ENCODE measurements at places on chromosomes 7 and 10.

- peak; percentile 54 for DNase-seq
These were observed 274.0 kb downstream of the CSTF2T start for GRCh38 chr10:51425431-51425830.

DNA sequence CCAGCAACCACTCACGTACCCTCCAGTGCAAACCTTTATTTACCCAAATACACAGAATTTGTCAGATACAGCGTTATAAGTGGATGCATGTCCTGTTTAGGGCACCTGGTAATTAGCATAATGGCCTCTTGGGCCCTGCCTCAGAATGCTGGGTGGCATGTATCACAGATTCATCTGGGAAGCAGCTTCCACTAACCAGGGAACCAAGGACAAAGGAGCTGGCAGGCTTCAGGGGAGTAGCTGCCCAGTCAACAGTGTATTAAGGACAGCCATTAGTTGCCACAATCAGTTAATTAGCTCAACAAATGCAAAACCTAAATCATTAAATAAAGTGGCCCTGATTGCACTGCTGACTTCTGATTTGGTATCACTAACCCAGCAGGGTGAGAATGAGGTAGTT, 105.7 kb downstream of the RAPGEF5 start:
- no peak for DNase-seq

GRCh38 chr10:48818081-48818480, 121.6 kb downstream of the LRRC18 start:
- no peak for DNase-seq

GRCh38 chr10:61890881-61891409, 10.6 kb upstream of the ARID5B start:
- DNase-seq, result no peak

GRCh38 chr7:89064831-89065230, 269.3 kb upstream of the TEX47 start:
- DNase-seq, result peak; percentile 2

DNA sequence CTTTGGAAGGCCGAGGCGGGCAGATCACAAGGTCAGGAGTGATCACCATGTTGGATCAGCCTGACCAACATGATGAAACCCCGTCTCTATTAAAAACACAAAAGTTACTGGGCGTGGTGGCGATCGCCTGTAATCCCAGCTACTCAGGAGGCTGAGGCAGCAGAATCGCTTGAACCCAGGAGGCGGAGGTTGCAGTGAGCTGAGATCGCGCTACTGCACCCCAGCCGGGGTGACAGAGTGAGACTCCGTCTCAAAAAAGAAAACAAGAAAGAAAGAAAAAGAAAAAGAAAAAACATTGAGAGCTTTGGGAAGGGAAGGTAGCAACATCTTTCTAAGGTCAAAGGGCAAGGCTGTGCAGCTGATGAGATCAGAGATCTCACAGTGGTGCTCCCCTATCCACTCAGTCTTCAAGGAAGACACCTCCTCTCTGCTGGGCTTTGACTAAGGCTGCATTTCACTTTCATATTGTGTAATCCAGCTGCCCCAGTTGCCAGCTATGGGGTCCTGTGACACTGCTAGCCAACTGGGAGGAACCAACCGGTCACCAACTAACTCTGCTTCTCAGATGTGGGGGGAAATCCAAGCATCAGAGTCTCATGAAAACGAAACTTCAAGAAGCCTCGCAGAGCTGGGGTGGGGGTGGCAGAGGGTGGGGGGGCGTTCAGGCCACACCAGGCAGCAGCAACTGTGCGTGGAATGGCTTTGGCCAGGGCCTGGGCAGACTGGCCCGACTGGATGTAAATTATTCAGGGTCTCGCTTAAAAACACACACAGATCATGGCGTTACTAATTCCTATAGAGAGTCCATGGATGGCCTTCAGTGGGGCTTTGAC, 1.5 kb downstream of the IL15RA start:
- DNase-seq, result peak; percentile 27

DNA sequence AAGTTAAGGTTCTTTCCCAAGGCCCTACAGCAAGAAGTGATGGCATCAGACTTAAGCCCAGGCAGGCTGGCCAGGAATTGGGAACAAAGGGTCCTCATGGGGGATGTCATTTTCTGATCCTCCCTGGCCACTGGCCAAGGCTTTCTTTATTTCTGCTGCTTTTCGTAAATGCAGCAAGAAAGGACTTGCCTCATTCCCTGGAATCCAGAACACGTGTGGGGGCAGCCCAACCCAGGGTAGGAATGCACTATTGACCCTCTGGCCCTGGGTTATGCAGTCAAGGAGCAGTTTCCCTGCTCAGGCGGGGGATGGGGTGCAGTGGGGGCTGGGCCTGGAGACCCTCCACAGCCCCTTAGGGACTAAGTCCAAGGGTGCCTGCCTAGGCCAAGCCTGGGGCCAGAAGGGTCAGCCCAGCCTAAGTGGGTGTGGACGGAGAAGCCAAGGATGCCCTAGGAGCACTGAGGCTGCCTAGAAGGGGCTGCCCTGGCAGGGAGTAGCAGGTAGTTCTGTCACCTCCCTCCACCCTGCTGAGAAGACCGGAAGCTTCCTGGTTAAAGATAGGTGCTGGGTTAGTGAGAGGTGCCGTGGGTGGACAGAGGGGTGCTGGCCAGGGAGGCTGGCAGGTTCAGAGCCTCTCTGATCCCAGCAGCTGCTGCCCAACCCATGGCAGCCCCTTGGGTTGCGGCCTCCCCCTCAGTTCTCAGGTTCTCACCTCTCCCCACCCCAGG, 179.2 kb downstream of the SH3PXD2A start:
- peak; percentile 54 for DNase-seq

DNA sequence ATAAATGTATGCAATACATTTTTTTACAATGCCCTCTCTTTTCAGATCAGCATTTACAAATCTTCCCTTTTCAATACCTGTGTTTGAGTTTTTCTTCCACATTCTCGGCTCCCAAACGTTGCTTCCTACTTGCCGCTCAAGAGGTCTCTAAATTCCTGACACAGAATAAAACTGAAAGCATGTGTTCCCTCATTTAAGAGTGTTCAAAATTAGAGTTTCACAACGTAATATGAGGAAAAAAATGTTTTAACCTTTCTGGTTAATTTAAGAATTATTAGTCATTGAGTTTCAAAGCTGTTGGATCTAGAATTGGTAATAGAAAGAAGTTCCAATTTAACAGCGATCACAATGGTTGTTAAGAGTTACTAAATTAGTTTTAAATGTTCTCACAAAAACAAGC, 100.4 kb downstream of the ARID5B start:
- DNase-seq, result no peak

GRCh38 chr10:77877441-77878344, 48.9 kb downstream of the DLG5 start:
- peak; percentile 87 for DNase-seq

DNA sequence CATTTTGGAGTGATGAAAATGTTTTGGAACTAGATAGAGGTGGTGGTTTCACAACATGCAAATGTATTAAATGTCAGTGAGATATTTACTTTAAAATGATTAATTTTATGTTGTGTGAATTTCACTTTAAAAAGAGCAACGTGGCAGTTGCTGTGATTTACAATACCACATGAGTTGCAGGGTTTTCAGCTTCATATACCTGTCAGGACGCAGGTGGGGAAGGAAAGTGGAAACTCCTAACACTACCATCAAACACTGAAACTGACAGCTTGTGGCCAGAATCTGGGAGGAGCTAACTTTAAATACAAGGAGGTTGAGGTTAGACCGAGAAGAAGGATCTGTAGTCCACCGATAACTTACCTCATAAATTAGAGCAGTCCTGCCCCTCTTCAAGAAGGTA, 168.9 kb upstream of the TMEM72 start:
- DNase-seq, result no peak

- DNase-seq, result no peak
These were observed 655.7 kb downstream of the INHBA start for GRCh38 chr7:41047211-41047610.

DNA sequence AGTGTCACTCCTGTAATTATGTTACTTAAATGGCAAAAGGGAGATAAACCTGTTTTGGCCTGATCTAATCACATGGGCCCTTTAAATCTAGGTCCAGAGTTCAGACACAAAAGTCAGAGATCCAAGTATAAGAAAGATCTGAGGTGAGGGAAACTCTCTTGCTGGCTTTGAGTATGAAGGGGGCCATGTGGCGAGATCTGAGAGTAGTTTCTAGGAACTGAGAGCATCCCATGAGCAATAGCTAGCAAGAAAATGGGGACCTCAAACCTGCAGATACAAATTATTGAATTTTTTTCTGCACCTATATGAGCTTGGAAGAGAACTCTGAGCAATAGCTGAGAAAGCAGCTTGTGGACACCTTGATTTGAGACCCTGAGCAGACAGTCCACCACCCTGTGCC, 27.6 kb downstream of the ANKRD7 start:
- DNase-seq, result no peak

DNA sequence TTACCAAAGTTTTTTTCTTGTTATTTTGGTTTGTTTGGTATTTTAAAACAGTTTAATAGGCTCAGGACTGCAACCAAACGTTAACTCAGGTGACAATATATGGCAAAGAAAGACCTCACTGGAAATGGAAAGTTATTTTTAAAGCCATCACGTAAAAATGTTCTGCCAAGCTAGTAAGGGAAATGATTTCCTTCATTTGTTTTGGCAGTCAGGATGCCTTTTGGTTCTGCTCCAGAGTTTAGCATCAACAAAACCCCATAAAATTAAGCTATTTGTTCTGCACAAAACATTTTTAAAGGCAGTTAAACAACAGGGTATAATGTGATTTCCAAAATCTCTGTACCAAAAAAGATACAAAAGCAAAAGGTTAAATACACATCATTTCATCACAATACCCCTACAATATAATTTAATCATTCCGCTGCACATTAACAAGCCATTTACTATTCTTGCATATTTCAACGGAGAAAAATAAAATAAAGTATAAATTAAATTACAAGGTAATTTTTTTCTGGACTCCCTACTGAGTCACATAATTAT, 172.4 kb downstream of the SEMA3E start:
- DNase-seq, result no peak

- no peak for DNase-seq
These were observed 104.7 kb downstream of the SFMBT2 start for GRCh38 chr10:7306147-7306546.

- DNase-seq, result no peak
These were observed 69.0 kb upstream of the ZNF479 start for GRCh38 chr7:57201021-57201894.

DNA sequence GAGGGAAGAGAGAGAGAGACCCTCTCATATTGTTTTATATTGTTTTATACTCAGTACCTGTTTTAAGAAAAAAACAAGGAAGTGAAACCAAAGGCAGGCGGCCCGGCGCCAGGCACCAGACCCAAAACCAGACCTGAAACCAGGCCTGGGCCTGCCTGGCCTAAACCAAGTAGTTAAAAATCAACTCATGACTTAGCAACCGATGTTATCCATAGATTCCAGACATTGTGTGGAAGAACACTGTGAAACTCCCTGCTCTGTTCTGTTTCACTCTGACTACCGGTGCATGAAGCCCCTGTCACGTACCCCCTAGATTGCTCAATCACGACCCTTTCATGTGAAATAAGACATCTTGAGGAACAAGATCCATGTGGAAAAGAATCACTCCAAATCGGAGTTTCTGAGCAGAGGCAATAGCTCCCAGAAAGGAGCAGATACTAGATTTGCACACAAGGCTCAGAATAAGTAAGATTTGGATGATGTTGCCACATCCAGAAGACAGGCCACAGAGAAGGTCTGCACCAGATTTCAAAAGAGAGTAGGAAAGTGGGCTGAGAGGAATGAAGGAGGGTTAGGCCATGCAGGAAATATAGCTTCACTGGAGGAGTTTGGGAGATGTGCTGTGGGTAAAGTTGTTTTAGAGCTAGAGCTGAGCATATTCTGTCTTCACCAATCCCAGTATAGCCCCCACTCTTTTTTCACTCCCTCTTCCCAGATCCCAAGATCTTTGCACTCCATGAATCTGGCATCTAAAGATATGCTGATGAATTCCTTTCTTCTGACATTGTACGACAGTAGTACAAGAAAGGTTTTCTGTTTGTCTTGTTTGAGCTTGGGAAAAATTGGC, 8.8 kb upstream of the ZNF248 start:
- DNase-seq, result no peak

- no peak for DNase-seq
These were observed 146.7 kb upstream of the PRR15 start for GRCh38 chr7:29416938-29417305.

Measured in choroid plexus epithelial cell (primary cell).